HS-5 (cell line): ENCODE measurements at places on chromosomes 4 and X.
A peak's percentile ranks its signal among the peaks of the same experiment; 100 is the strongest.

GRCh38 chr4:3404546-3404945, 37.2 kb upstream of the HGFAC start:
- DNase-seq, result no peak

DNA sequence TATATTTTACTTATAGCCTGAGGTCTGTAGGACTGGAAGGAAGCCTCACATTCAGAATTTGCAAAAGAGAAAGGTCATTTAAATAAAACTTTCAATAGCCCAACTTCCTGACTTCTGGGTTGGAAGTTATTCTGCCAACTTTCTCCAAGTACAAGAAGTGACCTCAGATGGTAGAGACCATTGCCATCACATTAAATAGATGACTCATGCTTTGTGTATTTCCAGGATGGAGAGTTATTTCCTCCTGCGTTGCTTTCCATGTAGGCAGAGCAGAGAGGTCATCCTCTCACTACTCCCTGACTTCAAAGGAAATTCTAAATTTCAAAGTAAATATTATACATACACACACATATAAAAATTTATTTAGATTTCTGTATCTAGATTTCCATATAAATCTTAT, 73.0 kb upstream of the NR3C2 start:
- peak; percentile 65 for DNase-seq

- DNase-seq, result no peak
Measured at GRCh38 chr4:38563707-38564495, 100.1 kb upstream of the KLF3 start.

DNA sequence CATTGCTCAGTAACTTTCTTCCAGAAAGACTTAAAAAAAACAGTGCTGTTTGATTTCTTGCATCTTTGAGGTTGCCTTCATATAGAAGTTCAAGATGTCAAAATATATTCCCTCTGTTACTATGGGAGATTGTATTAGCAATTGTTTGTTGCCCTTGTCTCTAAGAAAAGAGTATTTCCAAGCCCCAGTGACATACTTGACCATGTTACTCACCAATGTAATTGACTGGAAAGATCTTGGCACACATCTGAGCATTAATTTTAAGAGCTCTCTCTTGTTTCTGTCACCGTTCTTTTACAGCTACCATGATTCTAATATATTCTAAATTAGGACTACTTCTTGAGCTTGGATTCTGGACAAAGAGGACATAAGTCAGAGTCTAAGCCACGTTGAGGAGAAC, 902.7 kb upstream of the EPHA5 start:
- peak; percentile 41 for DNase-seq

- no peak for DNase-seq
Measured at GRCh38 chr4:25486171-25486570, 109.1 kb downstream of the ANAPC4 start.

DNA sequence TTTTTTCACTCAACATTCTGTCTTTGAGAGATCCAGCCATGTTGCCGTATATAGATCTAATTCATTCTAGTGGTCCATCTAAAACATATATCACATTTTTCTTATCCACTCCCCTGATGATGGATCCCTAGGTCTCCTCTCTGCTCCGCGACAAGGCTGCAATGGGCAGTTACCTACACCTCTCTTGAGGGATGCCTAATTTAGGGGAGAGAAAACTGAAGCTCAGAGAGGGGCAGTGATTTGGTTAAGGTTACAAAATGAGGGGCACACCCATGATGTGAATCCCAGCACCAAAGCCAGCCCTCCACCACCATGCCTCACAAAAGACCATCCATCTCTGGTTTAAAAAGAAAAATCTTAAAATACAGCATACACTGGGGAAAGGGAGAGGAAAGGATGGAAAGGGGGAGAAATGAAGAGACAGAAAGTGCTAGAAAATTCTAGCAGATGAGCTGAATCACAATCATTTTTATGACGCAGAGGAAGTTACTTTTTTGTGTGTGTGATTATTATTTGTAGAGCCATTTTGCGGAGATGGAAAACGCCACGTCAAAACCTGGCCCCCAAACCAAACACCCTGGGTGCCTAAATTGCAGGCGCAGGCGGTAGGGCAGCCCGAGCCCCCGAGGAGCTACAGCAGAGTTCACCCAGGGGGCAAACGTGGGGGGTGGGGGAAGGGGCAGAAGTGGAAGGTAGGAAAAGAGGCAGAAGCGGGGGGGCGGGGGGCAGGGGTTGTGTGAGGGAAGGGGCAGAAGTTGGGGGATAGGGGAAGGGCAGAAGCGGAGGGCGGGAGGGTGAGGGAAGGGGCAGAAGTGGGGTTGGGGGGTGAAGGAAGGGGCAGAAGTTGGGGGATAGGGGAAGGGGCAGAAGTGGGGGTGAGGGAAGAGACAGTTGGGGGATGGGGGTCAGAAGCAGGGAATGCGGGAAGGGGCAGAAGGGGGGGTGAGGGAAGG, 1.3 kb upstream of the TSPYL2 start:
- no peak for DNase-seq

DNA sequence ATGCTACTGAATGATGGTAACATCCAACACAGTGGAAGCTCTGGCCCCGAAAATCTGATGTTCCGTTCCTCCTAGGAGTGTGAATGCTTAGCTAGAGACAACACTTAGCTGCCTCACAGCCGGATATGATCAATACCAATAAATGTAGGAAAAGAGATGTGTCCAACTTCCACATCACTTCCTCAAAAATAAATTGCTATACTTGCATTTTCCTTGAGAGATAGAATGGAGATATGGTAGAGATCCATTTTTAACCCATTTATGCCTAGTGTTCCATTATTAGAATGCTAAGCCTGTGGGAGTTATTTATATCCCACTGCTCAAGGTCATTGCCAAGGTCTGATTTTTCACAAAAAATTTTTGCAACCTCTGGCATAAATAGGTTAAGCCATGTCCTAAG, 5.5 kb upstream of the SLC9B1 start:
- DNase-seq, result no peak

DNA sequence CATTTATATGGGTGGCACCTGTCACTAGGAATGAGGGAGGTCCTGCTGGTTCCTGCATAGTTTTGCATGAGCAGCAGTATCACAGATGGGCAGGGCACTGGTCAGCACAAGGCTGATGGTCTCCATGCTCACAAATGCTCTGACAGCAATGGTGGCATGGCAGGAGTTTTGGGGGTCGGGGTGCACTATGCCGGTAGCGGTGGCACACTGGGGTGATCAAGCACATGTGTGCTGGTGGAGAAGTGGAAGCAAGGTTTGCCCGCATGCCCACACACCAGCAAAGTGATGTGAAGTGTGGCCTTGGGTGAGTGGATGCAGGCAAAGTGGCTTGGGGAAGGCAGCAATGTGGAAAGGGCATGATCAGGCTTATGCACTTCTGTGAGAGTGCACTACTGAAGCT, 60.5 kb upstream of the MAGEE1 start:
- no peak for DNase-seq

DNA sequence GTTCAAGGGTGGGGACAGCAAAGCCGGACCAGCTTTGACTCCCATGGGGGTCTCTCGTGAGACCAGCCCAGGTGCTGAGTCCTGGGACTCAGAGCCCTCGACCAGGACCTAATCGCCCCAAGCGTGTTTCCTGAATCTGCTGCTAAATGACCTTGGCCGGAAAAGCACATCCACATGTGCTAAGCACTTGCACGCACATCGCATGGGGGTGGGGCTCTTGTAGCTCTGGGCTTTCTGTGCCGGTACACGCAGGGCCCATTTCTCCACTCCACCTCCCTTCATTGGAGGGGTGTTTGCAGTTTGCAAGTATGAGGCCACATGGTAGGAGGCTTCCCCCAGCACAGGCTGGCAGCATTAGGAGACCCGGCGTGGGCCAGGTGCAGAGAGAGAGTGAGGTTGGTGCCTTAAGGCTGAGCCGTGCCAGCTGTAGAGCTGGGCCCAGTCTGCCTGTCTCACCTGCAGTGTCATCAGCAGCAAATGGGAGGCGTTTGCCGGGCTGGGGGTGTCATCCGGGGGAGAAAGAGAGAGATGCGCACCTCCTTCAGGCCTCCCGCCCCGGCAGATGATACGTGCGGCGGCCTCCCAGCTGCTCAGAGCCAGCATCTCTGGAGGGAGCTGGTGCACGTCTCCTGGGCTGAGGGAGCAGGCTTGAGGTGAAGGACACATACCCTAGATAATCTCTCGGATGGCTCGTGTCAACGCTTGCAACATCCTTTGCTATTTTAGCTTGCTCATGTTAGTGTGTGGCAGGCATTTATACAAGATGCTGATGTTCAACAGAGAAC, 45.2 kb upstream of the CLCN4 start:
- DNase-seq, result no peak

GRCh38 chr4:75598390-75598789, 31.9 kb downstream of the CDKL2 start:
- no peak for DNase-seq

GRCh38 chrX:134875671-134876070, 115.1 kb upstream of the SMIM10 start:
- DNase-seq, result no peak

DNA sequence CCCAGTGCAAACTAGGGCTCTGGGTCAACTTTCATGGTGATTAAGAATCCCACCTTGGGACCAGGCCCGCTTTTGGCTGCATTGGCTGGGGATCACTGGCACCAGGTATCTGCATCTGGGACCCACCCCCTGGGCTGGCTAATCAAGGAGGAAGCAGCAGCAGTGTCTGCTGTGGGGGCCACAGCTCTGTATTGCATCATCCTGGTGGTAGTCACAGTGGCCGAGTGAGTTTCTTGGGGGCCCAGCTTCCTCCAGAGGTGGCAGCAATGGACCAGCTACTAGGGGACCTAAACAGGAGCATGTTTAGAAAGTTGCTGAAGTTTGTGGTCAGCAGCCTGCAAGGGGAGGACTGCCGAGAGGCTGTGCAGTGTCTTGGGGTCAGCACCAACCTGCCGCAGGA, 15.7 kb downstream of the LNX1 start:
- DNase-seq, result no peak

DNA sequence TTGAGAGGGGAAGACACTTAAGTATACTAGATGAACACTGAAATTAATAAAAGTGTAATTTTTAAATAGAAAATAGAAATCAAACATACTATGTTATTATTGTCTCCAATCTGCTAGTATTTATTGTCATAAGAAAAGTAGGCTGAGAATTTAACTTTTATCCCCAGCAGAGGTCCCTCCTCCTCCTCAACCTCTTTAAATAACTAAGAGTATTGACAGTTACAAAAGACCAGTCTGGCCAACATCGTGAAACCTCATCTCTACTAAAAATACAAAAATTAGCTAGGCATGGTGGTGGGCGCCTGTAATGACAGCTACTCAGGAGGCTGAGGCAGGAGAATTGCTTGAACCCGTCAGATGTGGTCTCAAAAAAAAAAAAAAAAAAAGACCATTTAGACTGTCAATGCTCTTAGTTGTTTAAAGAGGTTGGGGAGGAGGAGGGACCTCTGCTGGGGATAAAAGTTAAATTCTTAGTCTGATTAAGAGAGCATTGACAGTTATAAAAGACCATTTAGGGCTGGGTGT, 4.2 kb downstream of the SLC30A9 start:
- no peak for DNase-seq

- no peak for DNase-seq
Measured at GRCh38 chrX:105313596-105313995, 93.1 kb upstream of the TEX13A start.

- DNase-seq, result peak; percentile 86
Measured at GRCh38 chr4:112889619-112890527, 159.6 kb upstream of the ANK2 start.

GRCh38 chr4:11152684-11153083, 276.0 kb downstream of the HS3ST1 start:
- DNase-seq, result no peak

DNA sequence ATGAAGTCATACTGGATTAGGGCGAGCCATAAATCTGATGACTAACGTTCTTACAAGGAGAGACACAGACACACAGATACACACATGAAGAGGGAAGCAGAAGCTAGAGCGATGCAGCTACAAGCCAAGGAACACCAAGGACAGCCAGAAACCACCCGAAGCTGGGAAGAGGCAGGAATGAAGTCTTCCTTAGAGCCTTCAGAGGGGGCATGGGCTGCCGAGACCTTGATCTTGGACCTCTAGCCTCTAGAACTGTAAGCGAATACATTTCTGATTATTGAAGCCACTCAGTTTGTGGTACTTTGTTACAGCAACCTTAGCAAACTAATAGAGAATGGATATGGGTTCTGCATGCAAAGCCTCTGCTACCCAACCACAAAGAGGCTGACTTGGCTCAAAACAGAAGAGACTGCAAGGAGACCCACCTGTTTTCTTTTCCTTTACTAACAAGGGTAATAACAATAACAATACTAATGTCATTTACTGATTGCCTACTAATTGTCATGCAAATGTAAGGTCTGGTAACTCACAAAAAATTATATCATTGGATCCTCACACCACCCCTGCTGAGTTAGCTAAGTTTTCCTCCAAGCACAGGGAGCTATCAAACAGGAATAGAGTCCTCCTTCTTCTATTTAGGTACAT, 10.1 kb upstream of the LDB2 start:
- DNase-seq, result no peak

- peak; percentile 9 for DNase-seq
Measured at GRCh38 chr4:121034017-121034416, 38.3 kb downstream of the NDNF start.

- DNase-seq, result no peak
Measured at GRCh38 chr4:98568941-98569663, 89.3 kb downstream of the TSPAN5 start.

DNA sequence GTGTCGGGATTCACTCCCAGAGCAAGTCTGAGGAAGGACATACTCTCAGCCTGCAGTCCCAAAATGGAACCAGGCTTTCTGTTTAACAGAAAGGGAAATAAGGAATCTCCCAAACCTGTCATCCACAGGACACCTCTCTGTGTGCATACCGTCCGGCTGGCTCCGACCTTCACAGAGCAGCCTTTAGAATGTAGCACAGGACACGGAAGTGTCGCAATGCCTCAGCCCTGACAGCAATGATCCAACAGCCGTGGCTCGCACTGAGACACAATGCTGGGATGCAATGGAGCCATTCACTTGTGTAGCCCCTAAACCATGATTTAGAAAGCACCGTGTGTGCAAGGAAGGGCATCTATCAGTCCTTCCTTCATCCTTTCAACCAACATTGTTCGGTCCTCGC, 15.5 kb upstream of the HELT start:
- no peak for DNase-seq
